ENCODE measurements at places on chromosomes 2 and 18. TPM values are rescaled to one million over a fixed set of nuclear protein-coding genes. Genes with fewer than 3 reads are reported as not detected.

The DNAJC5G gene
- 3.0 TPM for total RNA-seq

The IL1R2 gene
- total RNA-seq, result 3.9 TPM

The CYP26B1 gene
- total RNA-seq, result 5.1 TPM

GRCh38 chr2:102839668-102840388, 78.0 kb downstream of the TMEM182 start:
- no peak for DNase-seq

GRCh38 chr2:238168196-238169047, 9.7 kb downstream of the ERFE start:
- no peak for DNase-seq

DNA sequence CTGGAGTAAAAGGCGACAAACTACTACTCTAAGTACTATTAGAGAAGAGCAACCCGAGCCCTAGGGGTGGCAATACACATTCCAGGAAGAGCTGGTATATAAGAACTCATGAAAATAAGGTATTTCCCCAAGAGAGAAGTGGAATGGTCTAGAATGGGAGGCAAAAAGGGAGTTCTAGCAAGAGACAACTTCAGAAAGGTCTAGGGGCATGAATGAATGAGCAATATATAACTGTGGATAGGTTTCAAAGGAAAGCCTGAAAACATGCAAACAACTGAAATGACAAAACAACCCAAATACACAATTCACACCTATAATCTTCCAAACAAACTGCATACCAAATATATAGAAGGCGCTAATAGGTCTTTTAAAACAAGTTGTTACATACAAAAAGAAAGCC, 22.2 kb downstream of the TRIP12 start:
- DNase-seq, result no peak

- DNase-seq, result no peak
Measured at GRCh38 chr18:37570336-37570930, 4.8 kb upstream of the CELF4 start.

The PDE11A gene
- total RNA-seq, result 0.08 TPM

- DNase-seq, result no peak
Measured at GRCh38 chr18:59927246-59927825, 27.5 kb downstream of the PMAIP1 start.

DNA sequence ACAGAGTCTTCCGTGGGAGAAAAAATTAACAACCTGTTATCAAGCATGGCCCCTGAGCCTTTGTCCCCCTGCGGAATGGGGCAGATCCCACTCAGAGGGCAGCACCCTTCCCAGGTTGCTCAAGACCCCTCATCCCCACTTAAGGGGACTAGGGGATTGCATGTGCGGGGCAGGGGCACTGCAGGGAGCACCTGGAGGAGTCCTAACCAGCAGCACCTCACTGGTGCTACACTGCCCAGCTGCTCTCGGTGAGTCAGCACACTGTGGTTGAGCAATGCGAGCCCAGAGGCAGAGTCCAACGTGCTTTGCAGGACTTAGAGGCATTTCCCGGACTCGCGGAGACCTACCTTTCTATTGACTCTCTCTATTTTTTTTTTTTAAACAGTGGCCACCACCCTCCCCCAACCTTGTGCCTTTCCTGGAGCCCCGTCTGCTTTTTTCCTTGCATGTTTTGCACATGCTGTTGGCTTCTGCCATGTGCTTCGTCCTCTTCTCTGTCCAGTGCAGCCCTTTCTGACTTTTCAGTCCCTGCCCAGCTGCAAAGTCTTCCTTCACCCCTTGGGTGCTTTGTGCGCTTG, 74.0 kb downstream of the IL1R2 start:
- DNase-seq, result no peak

- peak; percentile 50 for DNase-seq
Measured at GRCh38 chr18:48927286-48928080, 23.3 kb downstream of the SMAD7 start.

DNA sequence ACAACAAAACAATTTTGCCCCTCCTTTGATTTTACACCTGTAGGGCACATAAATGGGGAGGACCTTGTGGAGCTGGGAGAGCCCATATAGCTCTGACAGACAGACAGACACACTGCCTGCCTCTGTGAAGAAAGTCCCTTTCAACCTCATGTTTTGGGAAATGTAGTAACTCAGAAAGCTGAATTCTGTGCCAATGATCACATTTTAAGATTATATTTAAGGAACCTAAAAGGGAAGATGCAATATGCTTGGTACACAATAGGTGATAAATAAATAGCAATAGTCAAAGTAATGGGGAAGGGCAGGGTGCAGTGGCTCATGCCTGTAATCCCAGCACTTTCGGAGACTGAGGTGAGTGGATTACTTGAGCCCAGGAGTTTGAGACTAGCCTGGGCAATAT, 446.4 kb upstream of the ID2 start:
- DNase-seq, result no peak

The ERMN gene
- 0.19 TPM for total RNA-seq

DNA sequence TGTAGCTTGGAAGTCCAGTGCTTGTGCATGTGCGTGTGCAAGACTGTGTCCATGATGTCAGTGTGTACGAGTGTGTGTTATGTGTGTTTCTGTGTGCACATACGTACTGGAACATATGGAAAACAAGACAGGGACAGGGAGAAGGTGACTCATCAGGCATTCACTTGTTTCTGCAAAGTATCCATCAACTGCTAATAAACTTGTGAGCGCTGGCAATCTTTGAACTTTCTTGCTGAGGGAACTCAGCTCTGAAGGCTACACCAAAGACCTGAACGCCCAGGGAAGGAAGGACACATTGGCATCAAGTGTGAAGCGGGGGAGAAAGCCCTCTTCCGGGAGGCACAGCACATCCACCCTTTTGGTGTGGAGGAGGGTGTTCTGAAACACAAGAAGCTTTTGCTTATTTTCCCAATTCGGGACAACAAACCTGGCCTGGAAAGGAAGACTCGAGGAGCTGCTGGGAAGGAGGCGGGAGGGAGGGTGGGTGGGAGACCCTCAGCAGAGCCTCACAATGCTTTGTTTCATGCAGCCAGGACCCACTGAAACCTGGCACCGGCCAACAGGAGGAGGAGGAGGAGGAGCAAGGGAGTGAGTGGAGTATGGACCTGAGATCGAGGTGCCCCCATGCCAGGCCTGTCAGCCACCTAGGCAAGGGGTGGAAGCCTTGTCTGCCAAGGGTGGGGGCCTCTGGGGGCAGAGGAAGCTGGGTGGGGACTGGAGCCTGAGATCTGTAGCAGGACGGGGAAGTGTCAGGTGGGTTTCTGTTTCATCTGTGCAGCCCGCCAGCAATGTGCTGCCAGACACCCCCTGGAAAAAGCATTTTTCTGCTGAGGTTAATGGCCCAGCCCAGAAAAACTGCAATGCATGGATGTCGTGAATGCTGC, 26.8 kb downstream of the SMAD7 start:
- DNase-seq, result no peak

DNA sequence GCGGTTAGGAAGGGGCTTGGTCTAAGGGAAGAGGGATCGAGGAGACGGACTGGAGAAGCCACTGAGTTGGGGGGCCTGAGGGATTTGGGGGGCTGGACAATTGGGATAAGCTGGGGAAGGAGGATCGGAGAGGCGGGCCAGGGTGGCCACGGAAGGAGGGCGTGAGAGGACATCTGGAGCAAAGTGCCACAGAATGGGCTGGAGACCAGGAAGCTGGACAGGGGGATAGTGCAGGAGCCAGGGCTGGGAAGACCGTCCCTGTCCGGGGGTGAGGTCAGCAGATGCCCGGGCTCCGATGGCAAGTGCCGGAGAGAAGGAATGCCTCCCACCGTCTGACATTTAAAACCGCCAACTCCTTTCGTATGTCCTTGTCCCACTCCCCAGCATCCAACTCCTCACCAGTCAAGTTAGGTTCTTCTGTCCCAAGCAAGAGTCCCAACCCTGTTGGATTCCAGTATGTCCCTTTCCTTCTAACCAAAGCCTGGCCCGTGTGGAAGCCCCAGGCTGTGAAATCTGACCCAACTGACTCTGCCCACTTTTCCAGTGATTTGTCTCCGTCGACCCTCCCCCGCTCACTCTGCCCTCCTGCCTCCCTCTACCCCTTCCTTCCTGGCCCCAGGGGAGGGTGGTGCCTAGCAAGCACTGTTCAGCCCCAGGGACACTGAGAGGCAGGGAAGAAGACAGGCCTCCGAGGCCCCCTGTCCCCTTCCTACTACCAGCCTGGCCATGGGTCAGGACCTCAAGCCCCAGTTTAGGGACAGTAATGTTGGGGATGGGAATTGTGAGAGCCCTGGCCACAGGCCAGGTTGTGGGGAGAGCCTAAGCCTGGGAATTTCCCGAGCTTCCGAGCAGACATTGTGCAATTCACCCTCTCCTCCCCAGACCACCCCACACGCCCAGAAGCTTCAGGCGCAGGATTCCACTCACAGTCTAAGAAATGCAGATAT, 31.5 kb upstream of the TMBIM1 start:
- DNase-seq, result peak; percentile 47

Measured in right cardiac atrium (tissue), 5 donors.